ENCODE measurements at places on chromosomes 3 and 15. TPM values are rescaled to one million over a fixed set of nuclear protein-coding genes. Genes with fewer than 3 reads are reported as not detected.
A peak's percentile ranks its signal among the peaks of the same experiment; 100 is the strongest.

GRCh38 chr3:153130312-153130977, 31.6 kb upstream of the RAP2B start:
- DNase-seq: no peak

- peak; percentile 82 for DNase-seq
These were observed 975 bp upstream of the FOXP1 start for GRCh38 chr3:71584394-71585011.

The MAPKAPK3 gene
- 199 TPM for total RNA-seq

The RASGRP1 gene
- 94.7 TPM for total RNA-seq

The LIPH gene
- total RNA-seq: not detected

The HCN4 gene
- not detected for total RNA-seq

Data from activated CD4-positive, alpha-beta T cell treated with anti-CD3 and anti-CD28 coated beads, Interleukin-2, amount 10 ng/mL, durations not matched to agents 24 days and 14 days (primary cell).